Jurkat, Clone E6-1 (cell line): ENCODE measurements at places on chromosomes 12 and 14.

- no peak for DNase-seq
Measured at GRCh38 chr14:78610994-78611393, 440.8 kb downstream of the NRXN3 start.

- no peak for DNase-seq
Measured at GRCh38 chr14:48914382-48914781, 671.8 kb downstream of the RPS29 start.

DNA sequence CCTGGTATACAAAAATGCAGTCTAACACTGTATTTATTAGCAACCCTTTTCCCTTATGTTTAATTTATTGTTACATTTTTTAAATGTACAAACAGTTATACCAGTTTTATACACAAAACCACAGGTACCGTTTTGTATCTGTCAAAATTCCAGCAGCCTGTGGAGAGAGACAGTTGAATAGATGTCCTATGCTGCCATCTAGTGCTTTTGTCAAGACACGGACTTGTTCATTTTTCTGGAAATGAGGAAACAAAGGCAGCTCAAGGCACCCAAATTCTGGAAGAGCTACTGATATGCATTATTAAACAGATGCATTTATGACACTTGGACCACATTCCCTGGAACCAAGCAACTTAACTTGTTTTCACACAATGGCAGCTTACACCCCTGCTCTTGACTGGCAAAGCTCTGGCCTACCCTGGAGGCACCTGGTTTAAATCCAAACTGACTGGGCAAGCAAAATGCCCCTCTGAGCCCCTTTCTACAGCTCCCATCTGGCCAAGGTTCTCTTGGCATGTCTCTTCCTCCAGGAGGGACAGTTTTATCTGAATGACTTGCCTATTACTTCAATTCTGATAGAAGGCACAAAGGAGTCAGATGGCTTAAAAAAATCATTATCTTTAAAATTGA lies 286.9 kb upstream of the PRKD1 start:
- peak; percentile 62 for DNase-seq

DNA sequence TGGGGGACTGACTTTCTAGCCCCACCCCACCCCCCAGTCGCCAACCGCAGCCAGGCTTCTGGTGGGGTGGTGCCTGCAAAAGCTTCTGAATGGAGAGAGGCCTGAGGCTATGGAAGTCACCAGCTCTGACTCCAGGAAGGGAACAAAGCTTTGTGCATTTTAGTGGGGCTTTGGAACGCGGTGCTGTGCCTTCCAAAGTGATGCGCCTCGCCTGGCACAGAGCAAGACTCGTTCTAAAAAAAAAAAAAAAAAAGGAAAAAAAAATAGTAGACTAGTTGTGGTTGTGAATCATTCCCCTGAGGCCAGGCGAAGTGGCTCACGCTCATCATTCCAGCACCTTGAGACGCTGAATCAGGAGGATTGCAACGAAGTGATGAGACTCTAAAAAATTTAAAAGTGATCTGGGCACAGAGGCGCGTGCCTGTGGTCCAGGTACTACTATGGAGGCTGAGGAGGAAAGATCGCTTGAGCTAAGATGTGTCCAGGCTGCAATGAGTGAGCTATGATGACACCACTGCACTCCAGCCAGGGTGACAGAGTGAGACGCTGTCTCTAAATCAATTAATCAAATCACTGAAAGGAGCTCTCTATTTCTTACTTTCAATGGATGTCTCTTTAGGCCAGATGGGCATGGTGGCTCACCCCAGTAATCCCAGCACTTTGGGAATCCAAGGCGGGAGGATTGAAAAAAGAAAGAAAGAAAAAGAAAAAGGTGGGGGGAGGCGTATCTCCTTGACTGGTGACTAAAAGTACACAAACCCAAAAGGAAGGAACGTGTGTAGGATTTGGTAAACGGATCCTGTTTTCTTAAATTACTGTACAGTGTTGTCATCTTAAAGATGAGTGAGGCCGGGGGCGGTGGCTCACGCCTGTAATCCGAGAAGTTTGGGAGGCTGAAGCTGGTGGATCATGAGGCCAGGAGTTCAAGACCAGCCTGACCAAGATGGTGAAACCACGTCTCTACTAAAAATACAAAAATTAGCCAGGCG lies 259.6 kb upstream of the ALG10B start:
- no peak for DNase-seq

DNA sequence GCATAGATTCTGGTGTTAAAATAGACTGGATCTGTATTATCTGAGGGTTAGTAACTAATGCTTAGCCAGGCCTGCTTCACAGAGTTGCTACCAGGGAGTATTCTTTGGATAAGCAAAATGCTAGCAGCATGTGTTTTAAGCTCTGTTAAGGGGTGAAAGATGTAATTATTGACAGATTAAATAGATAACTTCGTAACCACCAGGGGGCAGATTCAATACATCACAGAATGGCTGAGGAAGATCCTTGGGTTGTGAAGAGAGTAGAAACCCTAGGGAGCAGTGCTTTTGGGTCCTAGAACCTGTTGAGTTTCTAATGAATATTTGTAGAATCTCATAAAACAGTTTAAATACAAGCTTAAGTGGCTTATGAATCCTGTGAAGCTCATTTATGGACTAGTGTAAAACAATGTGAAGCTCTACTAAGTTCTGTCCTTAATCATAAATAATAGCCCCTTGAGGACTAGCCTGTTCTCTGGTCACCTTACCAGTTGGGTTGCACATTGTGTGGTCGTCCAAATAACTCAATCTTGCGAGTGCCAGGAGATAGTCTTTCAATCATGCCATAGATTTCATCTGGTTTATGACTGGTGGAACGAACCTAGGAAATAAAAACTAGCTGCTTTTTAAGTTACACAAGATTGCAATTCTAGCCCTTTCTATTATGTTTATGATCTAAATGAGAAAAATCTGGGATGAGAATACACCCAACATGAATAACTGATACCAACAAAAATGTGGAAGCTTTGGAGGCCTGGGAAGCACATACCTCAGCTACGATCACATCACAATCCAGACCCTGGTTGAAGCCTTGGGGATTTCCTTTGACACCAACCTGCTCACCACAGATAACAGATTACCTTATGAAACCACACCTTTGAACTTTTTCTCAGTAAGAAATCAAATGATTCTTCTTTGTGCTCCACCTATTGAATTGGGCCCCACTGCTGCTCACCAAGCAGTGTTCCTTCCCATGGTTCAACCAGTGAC lies 12.3 kb downstream of the METTL3 start:
- DNase-seq = peak; percentile 54

DNA sequence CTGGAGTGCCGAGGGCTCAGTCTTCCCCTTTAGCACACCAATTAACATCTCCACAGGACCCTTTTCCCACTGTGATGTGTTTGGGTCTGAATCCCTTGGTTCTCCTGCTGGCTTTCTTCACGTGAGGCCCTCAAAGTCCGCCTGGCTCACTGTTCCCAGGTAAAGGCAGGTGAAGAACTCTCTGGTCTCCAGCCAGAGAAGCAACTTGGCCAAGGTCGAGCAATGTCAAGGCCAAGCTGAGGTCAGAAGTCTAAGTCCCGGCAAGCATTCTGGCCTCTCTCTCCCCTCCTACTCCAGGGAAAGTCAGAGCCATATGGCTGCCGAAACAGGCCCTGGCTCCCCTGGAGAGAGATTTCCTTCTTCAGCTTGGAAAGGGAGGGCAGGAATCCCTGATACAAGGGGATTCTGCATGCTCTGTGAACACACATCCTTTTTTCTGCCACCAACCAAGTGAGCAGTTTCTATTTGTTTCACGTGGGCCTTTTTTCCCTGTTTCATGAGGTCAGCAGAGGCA lies 61.4 kb upstream of the ESRRB start:
- DNase-seq = no peak

DNA sequence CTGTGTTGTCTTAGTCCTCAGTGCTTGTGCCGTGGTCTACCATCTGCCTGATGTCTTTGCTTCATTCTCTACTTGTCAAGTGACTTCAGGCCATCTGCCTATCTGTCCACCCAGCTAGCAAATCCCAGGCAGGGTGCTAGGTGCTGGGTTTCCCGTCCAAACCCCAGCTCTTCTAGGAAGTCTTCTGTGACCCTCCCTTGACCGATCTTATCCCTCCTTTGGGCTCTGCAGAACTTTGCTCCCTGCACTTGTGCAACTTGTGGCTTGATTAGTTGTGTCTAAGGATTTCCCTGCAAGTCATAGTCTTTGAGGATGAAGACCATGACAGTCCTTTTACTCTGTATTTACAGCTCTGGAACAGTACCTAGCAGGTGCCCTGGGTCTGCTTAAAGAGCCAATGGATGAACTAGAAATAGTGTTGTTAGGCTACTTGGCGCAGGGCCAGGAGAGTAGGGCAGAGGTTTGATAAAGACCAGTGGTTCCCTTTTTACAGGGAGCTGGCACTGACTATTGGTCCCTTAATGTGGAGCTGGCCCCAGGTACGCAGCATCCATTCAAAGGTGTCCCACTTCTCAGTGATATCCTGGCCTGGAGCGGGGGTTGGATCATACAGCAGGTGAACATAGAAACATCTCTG lies 60.1 kb downstream of the ADCK1 start:
- no peak for DNase-seq

DNA sequence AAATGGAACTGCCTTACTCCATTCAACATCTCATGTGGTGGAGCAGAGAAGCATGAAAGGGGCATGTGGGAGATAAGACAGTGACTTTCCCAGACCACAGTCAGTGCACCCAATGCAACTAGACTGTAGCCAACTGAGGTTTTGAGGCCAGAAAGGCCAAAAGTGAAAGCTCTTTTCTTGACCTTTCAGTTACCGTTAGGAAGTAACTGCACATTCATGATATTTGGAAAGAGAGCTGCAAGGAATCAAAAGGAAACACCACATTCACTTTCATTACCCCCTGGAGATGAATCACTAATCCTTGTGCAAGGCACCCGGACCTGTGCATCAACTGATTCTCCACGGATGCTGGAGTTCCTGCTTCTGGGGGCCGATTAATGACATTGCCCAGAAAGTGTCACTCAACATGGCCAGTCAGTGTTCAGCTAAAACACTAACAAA lies 72.9 kb upstream of the ELK3 start:
- no peak for DNase-seq

DNA sequence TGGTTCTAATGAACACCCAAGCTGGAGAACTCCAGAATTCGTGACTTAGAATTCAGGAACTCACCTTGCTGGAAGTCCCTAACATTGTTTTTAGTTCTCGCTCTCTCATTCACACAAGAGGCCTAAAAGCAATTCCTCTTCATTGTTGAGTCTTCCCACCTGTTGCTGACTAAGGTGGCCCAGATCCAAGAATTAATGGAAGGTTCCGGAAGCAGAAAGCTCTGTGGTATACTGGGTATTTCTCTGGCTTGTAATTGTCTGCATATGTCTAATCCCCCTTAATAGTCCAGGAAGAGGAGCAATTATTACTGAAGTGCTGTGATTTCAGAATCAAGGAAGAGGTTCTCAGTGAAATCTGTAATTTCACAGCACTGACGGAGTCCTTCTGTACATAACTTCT lies 31.4 kb downstream of the TMEM233 start:
- DNase-seq = no peak

DNA sequence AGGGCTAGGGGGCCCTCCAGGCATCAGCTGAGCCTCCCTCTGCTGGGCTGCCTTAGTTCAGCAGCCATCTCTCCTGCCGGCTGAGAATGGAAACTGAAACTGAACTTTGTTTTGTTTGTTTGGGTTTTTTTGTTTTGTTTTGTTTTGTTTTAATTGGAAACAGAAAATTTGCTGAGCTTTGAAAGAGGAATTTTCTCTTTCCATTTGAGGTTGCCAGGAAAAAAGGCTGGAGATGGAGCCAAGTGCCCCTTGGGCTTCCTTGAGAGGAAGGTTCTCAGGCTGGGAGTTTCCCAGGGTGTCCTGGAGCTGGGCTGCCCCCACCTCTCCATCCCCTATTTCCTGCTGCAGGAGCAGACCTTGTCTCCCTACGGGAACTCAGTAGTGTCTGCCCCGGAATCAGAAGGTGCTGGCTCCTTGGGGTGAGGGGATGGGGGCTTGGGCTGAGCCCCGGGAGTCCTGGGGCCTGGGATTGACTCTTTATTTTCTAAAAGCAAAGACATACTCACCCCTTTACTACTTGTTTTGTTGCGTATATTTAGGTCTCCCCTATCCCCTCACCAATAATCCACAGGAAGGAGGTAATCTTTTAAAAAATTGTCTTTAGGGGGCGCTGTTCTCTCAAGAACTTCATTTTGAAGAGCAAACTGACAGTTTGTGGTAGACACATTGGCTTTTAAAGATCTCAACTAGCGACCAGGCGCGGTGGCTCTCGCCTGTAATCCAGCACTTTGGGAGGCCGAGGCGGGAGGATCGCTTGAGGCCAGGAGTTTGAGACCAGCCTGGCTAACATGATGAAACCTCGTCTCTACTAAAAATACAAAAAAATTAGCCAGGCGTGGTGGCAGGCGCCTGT lies 21.3 kb upstream of the OASL start:
- peak; percentile 70 for DNase-seq

GRCh38 chr12:113197518-113198077 lies 12.1 kb downstream of the RITA1 start:
- no peak for DNase-seq

- DNase-seq = peak; percentile 61
Measured at GRCh38 chr12:47767216-47767724, 5.8 kb upstream of the SLC48A1 start.

GRCh38 chr14:102592763-102593060 lies 263 bp downstream of the RCOR1 start:
- no peak for DNase-seq

- DNase-seq = no peak
Measured at GRCh38 chr14:80543211-80543610, 331.9 kb upstream of the DIO2 start.

GRCh38 chr14:85315733-85316290 lies 214.1 kb upstream of the FLRT2 start:
- DNase-seq = no peak

- DNase-seq = no peak
Measured at GRCh38 chr12:93860668-93861373, 183.6 kb downstream of the CRADD start.

- no peak for DNase-seq
Measured at GRCh38 chr14:69629225-69630127, 18.1 kb downstream of the SUSD6 start.

GRCh38 chr12:28610401-28611114 lies 420.3 kb downstream of the CCDC91 start:
- no peak for DNase-seq

DNA sequence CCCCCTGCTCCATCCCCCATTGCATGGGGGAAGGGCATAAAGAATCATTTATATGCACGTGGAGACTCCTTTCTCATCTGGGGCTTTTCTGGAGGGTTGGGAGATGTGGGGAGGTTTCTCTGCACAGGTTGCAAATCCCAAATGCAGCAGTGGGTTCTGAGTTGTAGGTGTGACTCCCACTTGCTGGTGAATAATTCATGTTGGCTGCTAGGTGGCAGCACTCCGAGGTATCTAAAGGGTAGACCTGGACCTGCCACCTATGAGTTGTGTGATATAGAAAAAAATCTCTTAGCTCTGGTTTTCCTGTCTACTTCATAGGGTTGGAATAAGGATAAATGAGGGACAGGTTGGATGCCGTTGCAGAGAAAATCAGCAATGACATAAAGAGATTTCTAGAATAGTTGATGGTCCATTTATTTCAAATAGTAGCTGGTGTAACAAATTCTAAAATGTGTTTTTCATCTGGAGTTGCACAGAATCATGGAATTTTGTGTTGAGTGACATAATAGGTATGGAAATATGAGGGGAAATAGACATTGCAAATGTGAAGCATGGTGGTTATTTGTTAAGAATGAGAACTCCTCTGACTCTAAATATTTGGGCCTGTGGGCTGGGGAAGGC lies 4.6 kb downstream of the MARCHF9 start:
- peak; percentile 48 for DNase-seq

- no peak for DNase-seq
Measured at GRCh38 chr14:50257732-50258131, 26.4 kb upstream of the SOS2 start.
